ENCODE measurements at places on chromosomes 11 and 22. TPM values are rescaled to one million over a fixed set of nuclear protein-coding genes. Genes with fewer than 3 reads are reported as not detected.

- DNase-seq: peak; percentile 85
These were observed 96.5 kb downstream of the CWC15 start for GRCh38 chr11:94876645-94877442.

- DNase-seq: no peak
These were observed 272.0 kb upstream of the SESN3 start for GRCh38 chr11:95503047-95503446.

GRCh38 chr11:36558571-36559413 lies 9.0 kb upstream of the RAG1 start:
- no peak for DNase-seq

- no peak for DNase-seq
These were observed 505.3 kb downstream of the SOX6 start for GRCh38 chr11:15851051-15851498.

GRCh38 chr11:26983645-26984044 lies 10.3 kb upstream of the FIBIN start:
- no peak for DNase-seq

GRCh38 chr22:45962756-45963324 lies 14.1 kb downstream of the WNT7B start:
- no peak for DNase-seq

GRCh38 chr22:41092847-41093411 lies 537 bp downstream of the EP300 start:
- peak; percentile 69 for DNase-seq

The APOBEC3B gene
- polyA plus RNA-seq: 0.15 TPM

The ADM2 gene
- polyA plus RNA-seq: 0.05 TPM

The EP300 gene
- 6.2 TPM for polyA plus RNA-seq

The DLG2 gene
- 1.3 TPM for polyA plus RNA-seq

The NAV2 gene
- 0.86 TPM for polyA plus RNA-seq

The IGF2 gene
- 14.6 TPM for polyA plus RNA-seq
